ENCODE measurements at places on chromosomes 7 and 10.

GRCh38 chr7:81190997-81191768 lies 272.3 kb upstream of the SEMA3C start:
- no peak for DNase-seq

DNA sequence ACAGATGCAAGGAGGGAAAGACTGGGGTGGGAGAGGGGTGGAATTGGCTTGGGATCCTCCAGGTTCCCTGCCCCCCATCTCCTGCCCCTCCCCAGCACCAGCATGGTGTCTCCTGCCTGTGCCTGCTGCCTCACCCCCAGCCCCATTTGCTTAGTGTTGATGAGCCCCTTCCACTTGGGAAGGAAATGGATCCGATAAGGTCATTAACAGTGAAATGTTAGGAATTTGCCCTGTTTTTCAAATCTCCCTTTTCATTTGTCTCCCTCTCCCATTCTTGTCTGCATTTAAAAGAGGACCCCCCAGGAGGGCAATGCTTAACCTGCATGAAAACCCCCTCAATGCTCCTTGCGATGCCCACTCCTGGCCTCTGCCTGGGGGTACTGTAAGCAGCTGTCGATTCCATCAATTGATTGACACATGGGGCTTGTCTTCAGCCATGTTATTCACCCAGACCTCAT lies 51.5 kb downstream of the HK1 start:
- peak; percentile 57 for DNase-seq

- no peak for DNase-seq
These were observed 20.4 kb upstream of the INPP5F start for GRCh38 chr10:119705434-119705831.

GRCh38 chr7:46164629-46165028 lies 243.6 kb upstream of the IGFBP3 start:
- DNase-seq: no peak

GRCh38 chr7:101893341-101894082 lies 76.1 kb downstream of the CUX1 start:
- no peak for DNase-seq

GRCh38 chr7:883055-884021 lies 7.0 kb downstream of the GET4 start:
- no peak for DNase-seq

GRCh38 chr7:98240961-98241673 lies 10.9 kb downstream of the TECPR1 start:
- DNase-seq: peak; percentile 76

- DNase-seq: no peak
These were observed 81.7 kb upstream of the HECTD2 start for GRCh38 chr10:91328320-91328984.

GRCh38 chr7:131455546-131455945 lies 100.9 kb downstream of the PODXL start:
- no peak for DNase-seq

GRCh38 chr10:127840884-127841283 lies 51.9 kb downstream of the CLRN3 start:
- no peak for DNase-seq

GRCh38 chr10:97573672-97574071 lies 1.1 kb downstream of the ANKRD2 start:
- DNase-seq: no peak

- DNase-seq: peak; percentile 19
These were observed 3.1 kb downstream of the FZD1 start for GRCh38 chr7:91267171-91267955.

DNA sequence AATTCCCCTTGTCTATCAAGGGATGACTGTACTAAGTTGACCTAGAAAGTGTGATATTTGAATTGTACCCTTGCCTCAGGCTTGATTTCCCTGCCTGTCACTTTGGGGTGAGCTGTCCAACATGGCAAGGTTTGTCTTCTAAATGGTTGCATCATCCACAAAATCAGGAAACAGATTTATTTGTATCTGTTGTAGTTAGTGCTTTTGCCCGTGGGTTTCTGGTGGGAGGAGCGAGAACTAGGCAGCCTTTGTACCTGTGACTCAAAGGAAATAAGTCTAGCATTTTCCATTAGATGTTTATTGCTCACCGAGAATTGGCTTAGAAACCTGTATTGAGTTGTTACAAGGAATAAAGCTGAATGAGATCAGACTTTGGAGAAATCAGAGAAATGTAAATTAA lies 650.8 kb downstream of the LRMDA start:
- no peak for DNase-seq

DNA sequence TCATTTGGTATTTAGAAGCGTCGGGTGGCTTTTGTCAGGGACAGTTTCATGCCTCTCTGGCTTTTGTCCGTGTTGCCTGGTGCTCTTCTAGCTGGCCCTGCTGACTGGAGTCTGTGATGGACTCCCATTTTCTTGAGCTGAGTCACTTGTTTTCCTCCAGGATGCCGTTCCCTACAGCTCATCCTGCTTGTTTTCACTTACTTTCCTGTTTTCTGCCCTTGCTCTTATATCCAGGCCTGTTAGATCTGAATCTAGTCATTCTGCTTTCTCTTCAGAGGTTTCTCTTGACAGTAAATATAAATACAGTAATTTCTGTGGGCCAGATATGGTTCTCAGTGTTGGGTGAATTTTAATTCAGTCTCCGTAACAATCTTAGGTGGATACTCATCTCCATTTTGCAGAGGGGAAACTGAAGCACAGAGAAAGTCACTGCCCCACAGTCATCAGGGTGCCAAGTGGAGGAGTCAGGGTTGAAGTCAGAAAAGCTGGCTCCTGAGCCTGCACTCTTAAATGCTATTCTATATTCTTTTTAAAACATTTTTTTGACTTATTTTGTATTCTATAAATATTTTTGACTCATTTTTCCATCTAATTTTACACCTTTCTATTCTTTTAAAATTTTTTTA lies 85.4 kb downstream of the CCNY start:
- DNase-seq: no peak

GRCh38 chr7:120400806-120401455 lies 128.0 kb downstream of the KCND2 start:
- DNase-seq: no peak

GRCh38 chr10:11179516-11180105 lies 161.9 kb downstream of the CELF2 start:
- no peak for DNase-seq

DNA sequence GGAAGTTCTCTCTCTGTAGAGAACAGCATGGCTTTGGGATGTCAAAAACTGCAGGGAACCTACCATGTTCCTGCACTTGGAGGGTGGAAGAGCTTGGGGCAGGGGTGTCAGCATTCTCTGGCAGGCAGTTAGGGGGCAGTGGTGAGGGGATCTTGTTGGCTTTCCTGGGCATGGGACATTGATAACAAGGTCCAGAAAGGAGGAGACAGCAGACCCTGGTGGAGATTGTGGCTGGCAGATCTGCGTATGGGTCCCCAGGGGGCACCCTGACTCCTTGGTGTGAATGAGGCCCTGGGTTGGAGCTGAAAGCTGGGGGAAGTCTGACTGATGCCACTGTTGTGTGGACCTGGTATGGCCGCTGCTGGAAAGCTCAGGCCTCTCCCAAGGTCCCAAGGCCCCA lies 22.9 kb upstream of the CAMK2B start:
- DNase-seq: peak; percentile 66

- peak; percentile 10 for DNase-seq
These were observed 5.7 kb upstream of the ZNF862 start for GRCh38 chr7:149832332-149833041.

GRCh38 chr7:136677471-136678365 lies 190.7 kb upstream of the CHRM2 start:
- DNase-seq: no peak

DNA sequence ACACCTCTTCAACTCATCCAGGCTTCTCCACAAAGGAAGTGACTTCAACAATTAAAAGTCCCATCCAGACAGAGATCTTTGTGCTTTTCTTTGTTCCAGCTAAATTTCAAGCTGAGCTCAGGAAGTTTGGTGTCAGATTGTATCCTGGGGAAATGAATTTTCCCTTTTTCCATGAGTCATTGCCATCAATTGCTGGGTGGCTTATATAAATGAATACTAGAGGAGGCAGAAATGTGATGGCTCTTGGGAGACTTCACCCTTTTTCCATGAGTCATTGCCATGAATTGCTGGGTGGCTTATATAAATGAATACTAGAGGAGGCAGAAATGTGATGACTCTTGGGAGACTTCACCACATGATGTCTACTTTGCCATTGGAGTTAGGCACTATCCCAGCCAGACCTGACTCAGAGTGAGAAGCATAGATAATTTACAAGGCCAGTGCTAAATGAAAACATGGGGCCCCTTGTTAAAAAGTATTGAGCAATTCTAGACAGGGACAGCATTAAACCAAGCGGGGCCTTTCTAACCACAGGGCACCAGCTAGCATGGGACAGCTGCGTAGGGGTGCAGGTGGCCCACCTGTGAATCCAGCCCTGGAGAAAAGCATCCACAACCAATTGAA lies 339.2 kb upstream of the PODXL start:
- no peak for DNase-seq

GRCh38 chr7:99897322-99898022 lies 20.6 kb upstream of the OR2AE1 start:
- no peak for DNase-seq

GRCh38 chr7:121406461-121406860 lies 10.4 kb upstream of the FAM3C start:
- DNase-seq: no peak

- DNase-seq: no peak
These were observed 374.9 kb upstream of the PODXL start for GRCh38 chr7:131931370-131931769.

DNA sequence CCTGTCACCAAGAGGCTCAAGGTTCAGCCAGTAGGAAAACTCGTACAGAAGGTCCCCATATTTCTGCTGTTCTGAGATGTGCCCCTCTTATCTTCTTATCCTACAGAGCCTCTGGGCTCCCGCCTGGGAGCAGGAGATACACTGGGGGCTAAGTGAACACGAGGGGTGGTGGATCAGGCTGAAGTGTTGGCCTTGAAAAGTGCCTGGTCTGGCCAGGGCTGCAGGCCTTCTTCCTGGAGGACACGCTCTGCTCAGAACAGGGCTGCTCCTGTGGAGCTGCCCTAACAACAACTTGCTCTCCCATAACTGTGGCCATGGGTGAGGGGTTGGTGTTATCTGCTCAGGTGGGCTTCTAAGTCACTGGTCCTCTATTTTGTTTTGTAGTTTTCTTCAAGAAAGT lies 33.7 kb downstream of the C10orf120 start:
- DNase-seq: no peak

DNA sequence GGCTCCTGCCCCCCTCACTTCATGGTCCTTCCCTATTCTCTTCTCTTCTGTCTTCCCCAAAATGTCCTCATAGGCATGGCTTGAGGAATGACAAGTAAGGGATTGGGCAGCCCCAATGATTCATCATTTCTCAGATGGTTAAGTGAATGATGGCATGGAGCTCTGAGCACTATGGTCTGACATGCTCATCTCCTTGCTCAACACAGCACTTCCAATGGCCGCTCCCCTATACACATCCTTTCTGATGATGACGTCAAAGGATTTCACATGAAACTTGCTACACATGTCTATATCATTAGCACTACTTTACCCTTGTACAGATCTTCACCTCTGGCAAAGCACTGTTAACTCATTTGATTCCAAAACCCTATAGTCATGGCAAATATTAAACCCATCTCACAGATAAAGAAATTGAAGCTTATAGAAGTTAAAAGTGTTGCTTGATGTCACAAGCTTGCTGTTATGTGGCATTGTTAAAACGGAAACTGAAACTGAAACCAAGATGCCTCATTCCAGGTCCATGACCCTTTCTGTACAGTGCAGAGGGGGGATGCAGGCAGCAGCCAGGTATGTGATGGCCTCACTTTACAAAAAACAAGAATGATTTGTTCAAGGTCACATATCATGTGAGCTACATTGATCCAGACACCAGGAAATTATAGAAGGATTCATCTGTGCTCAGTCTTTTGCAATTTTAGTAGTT lies 90.0 kb upstream of the PLXNA4 start:
- DNase-seq: no peak

DNA sequence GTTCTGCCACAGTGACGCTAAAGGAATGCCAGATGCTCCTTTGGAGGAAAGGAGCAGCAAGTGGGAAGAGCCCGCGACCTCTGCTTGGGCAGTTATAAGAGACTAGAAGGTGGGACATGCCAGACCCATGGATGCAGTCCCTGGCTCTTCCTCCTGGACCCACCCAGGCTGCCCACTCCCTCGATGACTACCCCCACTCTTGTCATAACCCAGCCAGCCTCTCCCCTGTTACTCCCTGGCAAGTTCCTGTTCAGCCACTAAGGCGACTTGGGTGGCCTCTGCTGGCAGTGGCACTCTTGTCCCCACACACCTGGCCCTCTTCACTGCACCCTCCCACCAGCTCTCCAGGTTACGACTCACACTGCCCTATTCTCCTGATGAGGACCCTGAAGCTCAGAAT lies 33.5 kb downstream of the COL13A1 start:
- no peak for DNase-seq

DNA sequence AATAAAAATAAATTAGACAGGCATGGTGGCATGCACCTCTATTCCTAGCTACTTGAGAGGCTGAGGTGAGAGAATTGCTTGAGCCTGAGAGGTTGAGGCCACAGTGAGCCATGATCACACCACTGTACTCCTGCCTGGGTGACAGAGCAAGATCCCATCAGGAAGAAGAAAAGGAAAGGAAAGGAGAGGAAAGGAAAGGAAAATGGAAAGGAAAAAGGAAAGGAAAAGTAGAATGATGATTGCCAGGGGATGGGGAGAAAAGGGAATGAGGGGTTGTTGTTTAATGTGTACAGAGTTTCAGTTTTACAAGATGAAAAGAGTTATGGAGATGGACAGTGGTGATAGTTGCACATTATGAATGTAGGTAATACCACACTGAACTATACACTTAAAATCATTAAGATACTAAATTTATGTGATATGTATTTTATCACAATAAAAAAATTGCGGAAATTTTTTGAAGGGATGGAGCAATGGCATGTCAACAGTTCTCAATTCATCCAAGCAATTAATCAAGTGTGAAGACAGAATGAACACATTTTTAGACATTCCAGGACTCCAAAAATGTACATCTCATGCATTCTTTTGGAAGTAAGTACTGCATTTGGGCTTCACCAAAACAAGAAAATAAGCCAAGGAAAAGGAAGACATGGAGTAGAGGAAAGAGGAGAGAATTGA lies 44.3 kb downstream of the IL6 start:
- no peak for DNase-seq

DNA sequence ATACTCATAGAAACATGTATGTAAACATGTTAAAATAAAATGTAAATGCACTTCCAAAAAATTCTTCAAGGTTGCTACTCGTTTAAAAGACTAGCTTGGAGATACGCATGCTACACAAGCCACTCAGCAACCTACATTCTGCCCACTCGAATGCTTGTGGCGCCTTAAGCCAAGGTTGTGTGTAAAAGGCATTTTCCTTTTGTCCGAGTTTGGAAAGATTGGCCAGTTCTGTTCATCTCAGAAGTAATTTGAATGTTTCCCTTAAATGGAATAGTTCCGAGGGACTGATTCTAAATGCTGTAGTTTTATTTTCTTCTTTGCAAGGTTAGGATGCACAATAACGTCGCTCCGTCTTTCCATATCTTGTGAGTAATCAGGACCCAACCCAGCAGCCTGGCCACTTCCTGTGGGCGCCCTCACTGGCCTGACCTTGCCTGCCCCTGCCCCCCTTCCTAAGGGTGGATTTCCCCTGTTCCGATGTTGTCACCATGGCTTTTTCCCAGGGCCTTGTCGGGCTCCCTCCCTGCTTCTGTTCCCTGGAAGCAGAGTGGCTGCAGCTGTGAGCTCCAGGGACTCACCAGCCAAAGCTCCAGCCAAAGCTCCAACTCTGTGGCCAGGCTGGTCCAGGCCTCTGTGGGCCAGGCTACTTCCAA lies 70.6 kb downstream of the PTPRE start:
- no peak for DNase-seq

All from WTC11 (cell line).